ENCODE measurements at places on chromosomes 1 and 21.

DNA sequence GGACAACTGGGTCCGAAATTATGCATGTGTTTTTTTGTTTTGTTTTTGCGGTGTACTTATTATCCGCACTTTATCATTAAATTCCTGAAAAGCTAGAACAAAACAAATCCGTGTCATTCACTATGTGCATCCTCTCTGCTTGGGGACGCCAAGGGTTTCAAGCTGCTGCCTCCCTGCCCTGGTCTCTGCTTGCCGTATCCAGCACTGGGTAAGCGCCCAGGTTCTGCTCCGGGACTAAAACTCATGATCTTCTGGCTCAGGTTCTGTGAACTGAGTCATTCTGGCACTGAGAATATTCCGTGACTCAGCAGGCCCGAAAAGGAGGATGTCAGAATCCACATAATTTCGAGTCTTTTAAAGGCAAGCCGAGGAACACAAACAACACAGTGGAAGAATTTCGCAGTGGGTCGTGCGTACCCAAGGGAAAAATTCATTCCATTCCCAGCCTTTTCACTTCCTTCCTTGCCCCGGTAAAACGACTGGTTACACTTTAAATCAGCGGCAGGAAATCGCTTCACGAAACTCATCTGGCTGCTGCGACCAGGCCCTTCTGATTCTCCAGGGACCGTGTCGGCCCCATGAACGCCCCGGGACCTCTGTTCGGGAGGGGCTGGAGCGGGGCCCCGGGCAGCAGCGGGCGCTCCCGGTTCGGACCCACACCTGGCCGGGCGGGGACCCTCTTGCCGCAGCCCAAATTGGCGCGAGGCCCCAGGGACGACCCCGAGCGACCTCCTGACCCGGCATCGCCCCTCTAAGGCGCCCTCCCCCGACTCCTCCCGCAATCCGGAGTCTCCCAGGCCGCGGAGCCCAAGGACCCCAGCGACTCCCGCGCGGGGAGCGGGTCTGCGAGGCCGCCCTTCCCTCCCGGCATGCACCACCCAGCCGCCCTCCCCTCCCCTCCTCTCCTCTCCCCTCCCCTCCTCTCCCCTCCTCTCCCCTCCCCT lies 746 bp upstream of the LAMC1 start:
- DNase-seq = no peak

GRCh38 chr1:10671090-10671489 lies 125.4 kb downstream of the CASZ1 start:
- DNase-seq = no peak

DNA sequence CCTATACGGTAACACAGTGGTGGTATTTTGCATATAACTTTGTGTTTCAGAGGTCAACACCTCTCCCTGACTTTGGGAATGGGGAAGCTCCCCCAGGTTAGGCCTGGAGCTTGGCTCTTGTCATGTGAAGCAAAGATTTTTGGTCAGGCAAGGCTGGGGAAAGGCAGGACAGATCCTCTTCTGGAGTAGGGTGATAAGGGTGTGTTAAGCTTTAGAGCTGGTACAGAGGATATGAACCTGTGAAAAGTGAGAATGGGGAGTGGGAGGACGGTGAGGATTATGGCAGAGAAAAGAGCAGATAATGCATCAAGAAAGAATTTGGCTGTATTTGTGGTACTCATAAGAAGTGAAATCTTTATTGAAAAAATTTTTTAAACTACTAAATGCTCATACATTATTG lies 2.3 kb downstream of the RPF1 start:
- DNase-seq = no peak

GRCh38 chr1:41418857-41419583 lies 57.8 kb downstream of the FOXO6 start:
- DNase-seq = no peak

DNA sequence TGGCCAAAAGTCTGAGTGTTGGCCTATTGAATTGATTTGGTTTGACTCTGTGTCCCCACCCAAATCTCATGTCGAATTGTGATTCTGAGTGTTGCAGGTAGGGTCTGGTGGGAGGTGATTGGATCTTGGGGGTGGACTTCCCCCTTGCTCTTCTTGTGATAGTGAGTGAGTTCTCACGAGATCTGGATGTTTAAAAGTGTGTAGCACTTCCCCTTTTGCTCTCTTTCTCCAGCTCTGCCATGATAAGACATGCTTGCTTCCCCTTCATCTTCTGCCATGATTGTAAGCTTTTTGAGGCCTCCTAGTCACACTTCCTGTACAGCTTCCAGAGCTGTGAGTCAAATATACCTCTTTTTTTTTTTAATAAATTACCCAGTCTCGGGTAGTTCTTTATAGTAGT lies 297.1 kb upstream of the ZRANB2 start:
- no peak for DNase-seq

GRCh38 chr1:245235156-245235555 lies 80.4 kb downstream of the KIF26B start:
- no peak for DNase-seq

DNA sequence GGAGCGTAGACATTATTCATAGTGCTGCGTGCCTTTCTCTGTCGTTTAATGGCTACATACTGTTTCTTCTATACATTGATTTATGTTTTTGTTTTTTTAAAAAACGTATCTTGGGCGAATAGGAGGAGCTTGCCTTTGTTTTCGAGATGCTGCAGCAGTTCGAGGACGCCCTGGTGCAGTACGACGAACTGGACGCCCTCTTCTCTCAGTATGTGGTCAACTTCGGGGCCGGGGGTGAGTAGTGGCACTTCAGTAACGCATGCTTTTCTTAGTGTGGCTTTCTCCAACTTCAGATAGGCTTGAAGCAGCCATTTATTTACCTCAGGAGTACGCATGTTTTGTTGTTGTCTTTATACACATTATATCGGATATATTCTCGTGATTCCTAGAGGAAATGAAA lies 46.9 kb downstream of the TRAPPC10 start:
- DNase-seq = no peak

GRCh38 chr1:169794530-169795416 lies at the start of gene METTL18:
Gene METTL18, minus strand, starts transcription at chr1:169794907. Its CDS starts 1,212 bp downstream, at chr1:169793695.
- DNase-seq = peak; percentile 93

DNA sequence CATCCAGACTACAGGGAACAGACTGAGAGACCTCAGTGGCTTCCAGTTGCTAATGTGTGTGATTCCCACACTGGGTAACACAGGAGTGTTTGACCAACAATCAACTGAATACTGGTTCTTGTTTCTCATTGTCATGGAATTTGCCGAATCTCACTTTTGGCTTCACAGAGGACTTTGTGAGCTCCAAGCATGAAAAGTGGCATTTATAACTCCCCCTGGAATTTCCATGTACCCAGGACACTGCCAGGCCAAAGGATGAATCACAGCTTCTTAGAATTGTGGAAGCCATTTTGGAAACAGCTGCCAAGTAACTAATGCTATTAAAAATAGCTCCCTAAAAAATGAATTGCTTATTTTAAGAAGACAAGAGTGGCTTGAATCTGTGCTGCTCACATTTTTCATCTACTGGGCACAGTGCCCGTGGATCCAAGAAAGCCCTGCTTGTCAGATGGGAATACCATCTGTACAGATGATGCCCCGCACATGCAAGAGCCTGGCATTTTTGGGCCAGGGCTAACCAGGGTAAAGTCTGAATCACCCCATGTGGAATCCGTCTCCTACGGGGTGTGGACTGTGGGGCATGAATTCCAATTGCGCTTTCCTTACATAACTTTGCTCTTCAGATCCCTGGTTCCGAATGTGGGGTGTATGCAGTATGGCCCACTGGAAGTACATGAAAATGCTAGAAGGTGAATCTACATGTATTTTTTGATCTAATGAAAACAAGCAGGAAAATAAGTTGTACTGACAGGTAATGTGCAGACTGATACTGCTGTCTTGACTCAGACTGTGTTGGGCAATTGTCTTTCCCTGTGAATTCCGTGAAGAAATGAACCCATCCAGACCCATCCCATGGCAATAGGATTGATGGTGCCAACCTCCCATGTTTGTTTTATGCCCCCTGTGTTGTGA lies 487.3 kb downstream of the SIPA1L2 start:
- no peak for DNase-seq

- DNase-seq = peak; percentile 5
These were observed 50.4 kb upstream of the RIPK4 start for GRCh38 chr21:41817228-41817627.

GRCh38 chr1:48753293-48753692 lies 23.4 kb downstream of the BEND5 start:
- DNase-seq = no peak

- DNase-seq = peak; percentile 71
These were observed 25.9 kb downstream of the S100A6 start for GRCh38 chr1:153509729-153510354.

Data from CD4-positive, alpha-beta T cell treated with Interleukin-15 for 4 hours (primary cell).